ENCODE measurements at places on chromosomes 1 and 21. TPM values are rescaled to one million over a fixed set of nuclear protein-coding genes. Genes with fewer than 3 reads are reported as not detected.

The FBXO2 gene
- total RNA-seq = 81.1 TPM

The TMIGD3 gene
- not detected for total RNA-seq

The CNR2 gene
- 0.05 TPM for total RNA-seq

The CYYR1 gene
- total RNA-seq = 0.12 TPM

GRCh38 chr1:214715126-214715525 lies 112.1 kb downstream of the CENPF start:
- H3K4me1 ChIP-seq = no peaks in the 10 kb centered on the region
- no peak overlapping the region for H3K27ac ChIP-seq
- no peak for DNase-seq
- H3K27me3 ChIP-seq = no peaks in the 10 kb centered on the region
- no peaks in the 10 kb centered on the region for H3K36me3 ChIP-seq

DNA sequence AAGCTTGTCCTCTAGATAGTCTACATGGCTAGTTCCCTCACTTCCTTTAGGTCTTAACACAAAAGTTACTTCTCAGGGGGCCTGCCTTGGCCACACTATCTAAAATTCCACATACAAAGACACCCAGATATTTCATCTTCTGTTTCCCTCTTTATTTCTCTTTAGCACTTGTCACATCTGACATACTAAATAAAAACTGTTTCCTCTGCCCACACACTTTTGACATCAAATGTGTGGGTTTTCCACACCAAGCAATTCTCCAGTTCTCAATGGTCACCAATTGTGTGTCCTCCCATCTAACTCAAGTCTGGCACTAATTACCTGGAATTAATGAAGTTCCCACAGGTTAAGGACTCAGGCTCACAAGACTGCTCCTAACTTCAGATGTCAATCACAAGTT lies 25.5 kb upstream of the CFAP126 start:
- no peak for DNase-seq
- no peaks in the 10 kb centered on the region for H3K27me3 ChIP-seq
- peaks cover 25% of the 10 kb centered on the region for H3K4me1 ChIP-seq
- H3K27ac ChIP-seq = no peak overlapping the region

GRCh38 chr1:22208973-22209378 lies 66.1 kb upstream of the WNT4 start:
- no peaks in the 10 kb centered on the region for H3K36me3 ChIP-seq
- H3K27me3 ChIP-seq = peaks cover 15% of the 10 kb centered on the region
- no peaks in the 10 kb centered on the region for H3K4me1 ChIP-seq
- no peak overlapping the region for H3K4me3 ChIP-seq

- no peak overlapping the region for H3K4me3 ChIP-seq
- no peak overlapping the region for H3K27ac ChIP-seq
- DNase-seq = no peak
Measured at GRCh38 chr21:44648557-44649311, 2.5 kb downstream of the KRTAP10-11 start.

- H3K27ac ChIP-seq = no peak overlapping the region
- H3K36me3 ChIP-seq = no peaks in the 10 kb centered on the region
- H3K4me3 ChIP-seq = no peak overlapping the region
- DNase-seq = no peak
Measured at GRCh38 chr1:210568631-210569030, 239.9 kb downstream of the HHAT start.
